Stimulated activated CD4-positive, alpha-beta T cell treated with anti-CD3 and anti-CD28 coated beads, Interleukin-12 subunit alpha, Interleukin-12 subunit beta, amount 100 ng/mL, for 4 hours (primary cell): ENCODE measurements at places on chromosomes 7 and 10.

GRCh38 chr10:62666275-62666674, 138.2 kb upstream of the ADO start:
- no peak for DNase-seq

DNA sequence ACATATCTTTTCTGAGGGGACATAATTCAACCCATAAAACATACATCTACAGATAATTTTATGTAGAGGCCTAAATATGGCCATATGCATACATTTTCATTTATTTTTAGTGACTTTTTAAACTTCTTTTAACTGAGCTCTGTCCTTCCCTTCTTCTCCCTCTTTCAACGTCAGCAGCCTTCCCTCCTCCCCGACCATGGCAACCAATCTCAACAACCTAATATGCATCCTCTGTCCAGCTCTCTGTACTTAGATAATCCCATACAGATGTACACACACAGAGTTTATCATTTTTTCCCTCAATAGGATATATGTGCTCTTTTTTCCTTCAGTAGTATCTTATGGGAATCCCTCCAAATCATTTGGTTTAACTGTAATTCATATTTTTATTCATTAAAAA, 94.3 kb downstream of the CCDC71L start:
- no peak for DNase-seq

GRCh38 chr10:128693493-128694131, 567.4 kb upstream of the MKI67 start:
- no peak for DNase-seq

- DNase-seq: no peak
These were observed 2.6 kb downstream of the LRRN3 start for GRCh38 chr7:111093496-111093895.

DNA sequence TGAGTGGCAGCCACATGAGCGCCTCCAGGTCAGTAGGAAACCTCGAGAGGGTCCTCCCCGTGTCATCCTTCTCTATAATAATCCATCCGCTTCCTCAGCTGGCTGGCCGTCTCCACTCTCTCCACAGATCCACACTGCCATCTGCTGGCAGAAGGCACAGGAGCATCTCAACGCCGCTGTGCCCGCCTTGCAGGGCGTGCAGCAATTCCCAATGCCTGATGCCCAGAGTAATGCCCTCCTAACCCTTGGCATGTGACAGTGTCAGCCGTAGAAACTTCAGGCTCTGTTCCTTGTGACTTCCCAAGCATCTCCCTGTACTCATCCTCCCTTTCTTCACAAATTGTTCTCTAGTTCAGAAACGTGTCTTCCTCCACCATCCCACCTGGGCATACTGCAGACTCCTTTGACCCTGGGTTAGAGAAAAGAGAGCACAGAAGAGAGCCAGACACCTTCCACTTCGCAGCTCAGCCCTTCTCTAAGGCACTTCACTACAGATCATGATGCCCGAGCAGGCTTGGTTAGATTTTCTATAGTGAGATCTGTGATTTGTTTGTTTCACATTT, 70.8 kb downstream of the XPNPEP1 start:
- DNase-seq: peak; percentile 71

GRCh38 chr10:62817766-62818425, 1.7 kb upstream of the EGR2 start:
- DNase-seq: peak; percentile 73

DNA sequence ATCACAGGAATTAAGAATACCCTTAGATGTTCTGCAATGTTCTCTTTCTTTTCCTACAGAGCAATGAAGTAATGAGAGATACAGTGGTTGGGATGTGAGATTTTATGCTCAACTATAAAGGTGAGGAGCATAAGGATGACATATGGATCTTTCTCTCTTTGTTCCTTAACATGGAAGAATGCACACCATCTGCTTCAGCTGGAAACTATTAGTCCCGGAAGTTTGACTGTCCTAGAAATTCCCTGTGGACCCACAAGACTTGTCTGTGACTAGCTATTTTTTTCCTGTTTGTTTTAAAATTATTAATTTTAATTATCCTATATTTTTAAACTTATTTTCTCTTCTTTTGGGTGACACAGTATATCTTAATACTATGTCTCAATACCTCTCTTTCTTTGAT, 80.2 kb downstream of the DKK1 start:
- no peak for DNase-seq

DNA sequence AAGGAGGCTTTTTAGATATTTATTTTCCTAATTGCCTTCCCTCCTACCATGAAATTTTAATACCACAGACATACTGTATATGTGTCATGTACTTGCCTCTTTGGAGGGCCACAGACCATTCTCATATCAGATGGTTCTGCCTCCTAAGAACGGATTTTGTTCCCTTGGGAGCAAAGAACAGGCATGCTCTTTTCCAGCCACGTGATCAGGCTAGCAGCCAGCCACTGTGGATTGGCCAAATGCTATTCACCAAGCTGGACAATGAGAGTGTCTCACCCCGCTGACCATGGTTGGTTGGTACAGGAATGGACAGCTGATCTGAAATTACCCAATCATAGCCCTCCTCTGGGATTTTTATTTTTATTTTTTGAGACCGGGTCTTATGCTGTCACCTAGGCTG, 21.5 kb upstream of the CRHR2 start:
- DNase-seq: no peak

- DNase-seq: peak; percentile 26
These were observed 23.3 kb downstream of the YAE1 start for GRCh38 chr7:39589323-39590111.

DNA sequence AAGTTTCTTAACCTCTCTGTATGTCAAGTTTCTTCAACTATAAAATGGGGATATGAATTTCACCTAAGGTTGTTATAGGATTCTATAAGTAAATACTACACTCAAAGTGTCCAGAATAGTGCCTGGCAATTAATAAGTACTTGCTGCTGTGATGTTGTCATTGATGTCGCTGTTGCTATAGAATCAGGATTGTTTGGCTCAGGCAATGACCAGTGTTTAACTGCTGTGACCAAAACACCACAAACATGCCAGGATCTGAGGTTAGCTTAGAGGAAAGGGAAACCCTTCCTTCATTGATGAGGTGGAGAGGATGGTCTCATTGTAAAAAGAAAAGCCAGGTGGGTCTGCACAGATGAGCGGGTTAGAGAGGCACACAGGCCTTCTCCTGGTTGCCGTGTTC, 223.1 kb upstream of the INHBA start:
- no peak for DNase-seq

DNA sequence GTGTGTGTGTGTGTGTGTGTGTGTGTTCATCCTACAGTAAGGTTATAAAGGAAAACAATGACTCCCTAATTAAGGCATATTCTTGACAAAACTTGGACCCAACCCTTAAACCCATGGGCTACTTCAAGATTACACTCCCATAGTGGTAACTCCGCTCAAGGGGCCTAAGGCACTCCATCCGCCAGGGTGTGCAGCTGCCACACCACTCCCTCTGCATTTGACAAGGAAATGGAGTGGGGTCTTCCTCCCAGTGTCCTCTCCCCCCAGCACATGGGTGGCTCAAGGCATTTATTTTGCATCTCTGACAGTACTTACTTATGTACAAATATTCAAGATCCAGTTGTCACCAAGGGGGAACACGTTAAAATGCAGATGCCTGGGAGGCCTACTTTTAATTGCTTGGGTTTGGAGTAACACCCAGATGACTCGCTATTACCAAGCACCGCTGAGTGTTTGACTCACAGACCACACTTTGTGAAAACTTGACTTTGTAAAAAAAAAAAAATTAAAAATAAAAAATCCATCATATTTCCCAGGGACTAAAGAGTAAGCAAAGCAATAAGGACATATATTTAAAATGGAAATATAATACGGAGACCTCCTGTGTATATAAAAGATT, 53.0 kb upstream of the AGR3 start:
- DNase-seq: no peak

DNA sequence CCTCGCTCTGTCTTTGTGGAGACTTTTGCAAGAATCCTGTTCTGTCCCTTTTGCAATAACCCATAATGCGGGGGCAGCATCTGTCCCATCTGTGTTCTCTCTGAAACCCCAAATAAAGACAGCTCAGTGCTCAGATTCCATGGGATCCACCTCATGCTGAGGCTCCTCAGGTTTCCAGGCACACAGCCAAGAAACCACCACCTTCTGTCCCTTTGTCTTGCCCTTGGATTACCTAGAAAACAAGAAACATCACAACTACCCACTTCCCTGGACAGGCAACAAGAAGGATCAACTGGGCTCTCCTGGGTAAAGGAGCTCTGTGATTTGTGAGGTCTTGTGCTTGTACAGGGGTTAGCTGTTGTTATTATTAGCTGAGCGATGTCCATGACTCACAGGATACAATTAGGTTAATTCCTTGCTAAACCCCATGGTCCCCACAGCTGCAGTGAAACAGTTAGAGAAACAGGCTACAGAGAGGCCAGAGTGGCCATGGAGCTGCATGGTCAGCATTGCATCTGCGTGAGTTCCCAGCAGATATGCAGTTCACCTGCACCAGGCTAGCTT, 50.2 kb downstream of the CXCL12 start:
- no peak for DNase-seq

- no peak for DNase-seq
These were observed 28.9 kb downstream of the ADD3 start for GRCh38 chr10:110036640-110037039.

DNA sequence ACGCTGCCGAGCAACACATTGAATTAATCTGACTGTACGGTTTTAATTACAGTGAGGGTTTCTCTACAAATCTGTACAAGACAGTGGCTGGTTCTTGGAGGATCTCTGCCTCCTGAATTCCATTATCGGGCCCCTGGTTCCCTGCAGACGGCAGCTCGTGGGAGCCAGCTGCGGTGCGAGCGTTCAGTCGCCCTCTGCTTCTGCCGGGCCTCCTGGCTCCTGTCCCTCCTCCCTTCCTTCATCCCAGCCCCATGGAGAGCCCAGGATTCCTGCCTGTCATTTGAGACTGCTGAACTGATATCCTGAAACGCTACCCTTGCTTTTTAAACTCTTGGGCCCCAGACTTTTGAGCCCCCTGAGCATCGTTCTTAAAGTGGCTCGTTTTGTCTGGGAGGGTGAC, 6.6 kb upstream of the DLX6 start:
- DNase-seq: no peak

GRCh38 chr10:11050301-11051287, 32.9 kb downstream of the CELF2 start:
- DNase-seq: no peak

- no peak for DNase-seq
These were observed 25.5 kb downstream of the SLC18A2 start for GRCh38 chr10:117266400-117266799.

- DNase-seq: no peak
These were observed 42.4 kb downstream of the CCNY start for GRCh38 chr10:35378541-35379210.

DNA sequence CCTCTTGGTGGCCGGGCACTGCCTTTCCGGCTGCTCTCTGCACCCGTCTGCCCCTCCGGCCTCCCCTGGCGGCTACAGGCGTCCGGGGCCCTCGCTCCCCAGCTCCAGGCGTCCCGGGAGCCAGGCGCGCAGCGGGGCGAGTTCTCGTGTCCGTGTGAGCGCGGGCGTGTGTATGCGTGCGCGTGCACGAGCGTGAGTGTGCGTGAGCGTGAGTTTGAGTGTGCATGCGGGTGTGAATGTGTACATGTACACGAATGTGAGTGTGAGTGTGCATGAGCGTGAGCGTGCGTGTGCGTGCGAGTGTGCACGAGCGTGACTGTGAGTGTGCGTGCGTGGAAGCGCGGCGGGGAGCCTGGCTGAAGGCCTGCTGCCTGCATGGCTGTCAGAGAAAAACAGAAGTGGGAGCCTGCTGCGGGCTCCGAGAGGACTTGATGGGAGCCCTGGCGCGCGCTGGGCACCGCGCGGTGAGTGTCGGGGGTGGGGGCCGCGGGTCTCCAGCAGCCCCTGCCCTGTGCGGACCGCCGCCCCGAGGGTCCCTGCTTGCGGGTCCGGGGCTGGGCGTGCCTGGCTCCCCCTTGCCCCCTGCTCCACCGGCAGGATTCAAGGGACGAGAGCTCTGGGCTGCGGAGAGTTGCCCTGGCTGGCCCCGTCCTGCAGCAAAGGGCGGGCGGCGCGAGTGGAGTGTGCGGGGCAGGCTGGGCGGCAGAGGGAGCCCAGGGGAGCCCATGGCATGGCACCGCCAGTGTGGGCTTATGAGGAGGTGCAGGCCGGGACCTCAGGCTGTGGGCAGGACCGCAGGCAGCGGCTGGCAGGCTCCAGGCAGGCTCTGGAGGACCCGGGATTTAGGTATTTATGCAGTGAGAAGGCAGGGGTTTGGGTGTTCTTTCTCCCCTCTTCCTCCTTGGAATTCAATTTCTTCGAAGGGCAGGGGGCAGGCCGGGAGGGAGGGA, 75.8 kb upstream of the EN2 start:
- DNase-seq: no peak

DNA sequence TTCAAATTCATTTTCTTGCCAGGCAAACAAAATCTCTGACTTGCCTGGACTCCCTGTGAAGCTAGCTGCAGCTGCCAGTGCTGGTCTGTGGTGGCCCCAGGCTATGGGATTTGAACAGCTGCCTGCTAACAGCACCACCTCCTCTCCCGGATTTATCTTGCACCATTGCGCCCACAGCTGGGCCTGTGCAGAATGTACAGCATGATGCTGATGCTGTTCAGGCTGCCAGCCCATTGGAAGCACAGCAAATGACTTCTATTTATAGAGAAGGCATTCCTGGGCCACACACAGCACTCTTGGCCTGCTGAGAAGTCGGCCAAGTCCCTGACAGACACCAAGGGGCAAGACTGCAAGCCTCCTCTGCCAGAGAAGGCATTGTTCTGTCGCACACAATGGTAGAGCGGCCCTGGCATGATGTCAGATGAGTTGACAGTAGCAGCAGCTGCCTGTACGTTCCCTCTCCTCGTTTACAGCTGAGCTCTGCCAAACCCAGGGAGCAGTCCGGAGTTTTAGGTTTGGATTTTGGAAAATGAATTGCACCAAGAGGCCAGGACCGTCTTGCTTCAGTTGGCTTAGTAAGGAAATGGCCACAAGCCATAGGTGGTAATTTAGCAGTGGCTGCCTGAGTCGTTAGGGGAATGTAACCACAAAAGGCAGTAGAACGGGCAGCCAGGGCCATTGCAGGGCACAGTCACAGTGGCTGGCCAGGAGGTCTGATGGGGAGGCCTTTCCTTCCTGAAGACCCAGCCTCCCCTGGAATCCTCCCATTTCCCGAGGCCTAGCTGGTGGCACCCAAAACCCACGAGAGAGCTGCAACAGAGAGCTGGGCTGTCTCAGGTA, 38.5 kb downstream of the MTURN start:
- no peak for DNase-seq

DNA sequence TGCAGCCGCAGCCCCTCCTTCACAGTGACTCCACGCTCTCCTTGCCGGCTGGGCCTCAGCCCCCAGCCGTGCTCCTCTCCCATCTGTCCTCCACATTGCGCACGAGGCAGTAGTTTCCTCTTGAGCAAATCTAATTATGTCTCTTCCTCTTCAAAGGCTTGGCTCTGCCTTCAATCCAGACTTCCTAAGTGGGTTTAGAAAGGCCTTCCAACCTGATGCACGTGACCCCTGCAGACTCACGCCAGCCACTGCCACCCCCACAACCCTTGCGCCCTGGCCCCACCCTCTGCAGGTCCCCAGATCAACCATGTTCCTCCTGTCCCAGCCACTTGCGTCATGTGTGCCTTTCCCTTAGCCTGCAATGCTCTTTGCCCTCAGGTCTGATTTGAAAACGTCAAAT, 75.0 kb upstream of the ADAM12 start:
- DNase-seq: no peak

- no peak for DNase-seq
These were observed 41.8 kb downstream of the VIPR2 start for GRCh38 chr7:159102681-159103381.
